ENCODE measurements at places on chromosomes 3 and 15. TPM values are rescaled to one million over a fixed set of nuclear protein-coding genes. Genes with fewer than 3 reads are reported as not detected.

The EAF2 gene
- total RNA-seq = 13.7 TPM

DNA sequence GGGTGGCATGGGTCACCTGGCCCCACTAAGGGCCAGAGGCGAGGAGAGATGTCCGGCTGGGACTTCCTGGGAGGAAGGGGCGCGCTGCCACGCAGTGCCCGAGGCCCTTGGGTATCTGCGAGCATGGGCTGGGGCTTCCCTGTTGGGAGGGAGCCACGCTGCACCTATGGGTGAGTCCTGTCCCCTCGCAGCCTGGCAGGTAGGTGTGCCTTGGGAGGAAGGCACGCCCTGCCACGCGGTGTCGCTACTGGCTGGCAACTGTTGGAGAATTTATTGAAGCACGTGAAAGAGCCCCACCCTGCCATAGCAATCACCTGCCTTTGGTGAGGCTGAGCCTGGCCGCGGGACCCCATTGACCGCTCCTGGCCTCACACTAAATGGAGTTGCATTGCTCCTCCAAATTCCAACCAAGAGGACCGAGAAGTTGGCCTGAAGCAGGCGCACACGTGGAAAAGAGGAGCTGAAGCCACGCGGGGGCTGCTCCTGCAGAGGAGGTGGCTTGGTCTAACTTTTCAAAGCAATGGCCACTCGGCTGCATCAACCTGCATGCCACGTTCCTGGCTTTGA is 134.2 kb downstream of the TJP1 start:
- no peak overlapping the region for H3K27ac ChIP-seq
- H3K4me3 ChIP-seq = no peak overlapping the region
- H3K4me1 ChIP-seq = no peaks in the 10 kb centered on the region
- H3K27me3 ChIP-seq = peaks cover 2% of the 10 kb centered on the region

DNA sequence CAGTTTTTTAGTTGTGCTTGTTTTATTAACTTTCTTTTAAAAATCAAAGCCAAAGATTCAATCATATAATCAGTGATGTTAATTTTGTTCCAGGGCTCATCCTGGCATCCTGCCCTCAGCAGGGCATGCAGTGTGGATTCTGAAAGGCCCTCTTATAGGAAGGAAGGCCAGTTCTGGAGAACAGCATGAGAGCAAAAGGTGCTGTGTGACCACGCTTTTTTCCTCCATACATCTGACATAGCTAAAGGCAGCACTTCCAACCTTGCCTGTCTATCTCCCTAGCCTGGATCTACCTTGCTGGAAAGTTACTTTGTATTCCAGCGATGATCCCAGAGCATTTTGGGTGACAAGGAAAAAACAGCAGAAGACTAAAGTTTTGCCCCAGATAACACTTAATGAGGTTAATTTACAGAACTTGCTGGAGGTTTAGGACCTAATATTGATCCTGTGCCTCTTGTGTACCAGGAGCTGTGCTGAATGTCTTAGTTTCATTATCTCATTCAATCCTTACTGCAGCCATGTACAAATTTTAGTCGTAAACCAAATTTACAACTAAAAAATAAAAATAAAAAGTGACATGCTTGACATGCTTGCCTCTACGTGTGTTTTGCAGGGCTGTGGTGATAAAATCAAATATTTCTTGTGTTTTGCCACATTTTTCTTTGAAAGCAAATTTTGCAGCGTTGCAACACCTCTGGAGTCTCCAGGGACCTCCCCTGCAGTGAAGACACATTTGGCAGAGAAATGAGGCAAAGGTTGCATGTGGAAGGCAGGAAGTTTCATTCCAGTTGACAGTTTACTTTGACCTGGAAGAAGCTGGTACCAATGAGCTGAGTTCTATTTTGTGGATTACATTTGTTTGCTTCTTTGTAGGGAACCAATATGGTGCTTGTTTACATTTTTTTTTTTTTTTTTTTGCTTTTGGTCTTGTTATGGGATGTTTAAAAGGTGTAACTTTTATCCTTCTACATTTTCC is 13.2 kb downstream of the IL1RAP start:
- peaks cover 37% of the 10 kb centered on the region for H3K36me3 ChIP-seq
- peaks cover 8% of the 10 kb centered on the region for H3K4me1 ChIP-seq
- H3K27ac ChIP-seq = no peak overlapping the region
- no peak for DNase-seq

DNA sequence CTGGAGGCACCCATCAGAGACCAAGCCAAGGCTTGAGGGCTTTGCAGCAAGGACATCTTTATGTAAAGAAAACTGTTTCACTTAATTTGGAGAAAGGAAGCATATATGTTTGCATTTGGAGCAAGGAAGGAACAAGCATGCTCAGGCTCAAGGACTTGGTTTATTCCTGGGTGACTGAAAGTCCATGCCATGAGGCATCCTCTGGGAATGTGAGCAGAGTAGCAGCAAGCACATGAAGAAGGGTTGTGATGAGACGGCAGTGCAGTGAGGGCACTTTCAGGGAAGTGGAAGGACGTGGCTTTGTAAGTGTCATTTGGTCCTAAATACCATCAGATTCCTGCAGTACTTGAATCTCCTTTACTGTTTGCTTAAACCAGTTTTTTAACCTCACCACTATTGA is 26.8 kb downstream of the POLG start:
- no peaks in the 10 kb centered on the region for H3K27me3 ChIP-seq
- no peak overlapping the region for H3K27ac ChIP-seq
- DNase-seq = no peak
- peaks cover 72% of the 10 kb centered on the region for H3K36me3 ChIP-seq

The POC1A gene
- 23.2 TPM for total RNA-seq

DNA sequence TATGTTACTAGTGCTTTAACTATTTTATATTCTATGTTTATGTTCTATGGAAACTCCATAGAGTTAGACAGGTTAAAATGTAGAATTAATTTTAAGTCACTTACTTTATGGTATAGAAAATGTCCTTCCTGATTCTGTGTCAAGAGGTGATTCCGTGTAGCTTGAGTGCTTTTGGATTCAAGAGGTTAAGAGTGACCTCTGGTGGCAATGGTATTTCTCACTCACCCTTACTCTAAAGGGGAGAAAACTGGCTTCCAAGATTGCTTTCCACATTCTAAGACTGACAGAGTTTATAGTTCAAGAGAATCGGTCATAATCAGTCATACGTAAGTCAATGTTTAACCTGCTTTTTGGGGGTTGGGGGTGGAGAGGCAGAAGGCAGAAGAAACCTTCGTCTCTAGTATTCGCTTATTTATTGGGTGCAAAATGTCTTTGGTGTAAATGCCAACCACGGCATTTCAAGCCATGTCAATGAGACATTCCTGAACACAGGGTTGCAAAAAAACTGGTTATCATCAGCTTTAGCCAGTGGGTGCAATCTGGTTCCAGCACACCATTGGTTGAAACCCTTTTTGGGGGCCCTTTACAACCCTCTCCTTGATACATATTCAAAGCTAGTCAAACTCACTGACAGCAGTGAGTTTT is 92.0 kb upstream of the VGLL3 start:
- no peak overlapping the region for H3K27ac ChIP-seq
- H3K4me3 ChIP-seq = no peak overlapping the region
- H3K36me3 ChIP-seq = no peaks in the 10 kb centered on the region
- H3K4me1 ChIP-seq = peaks cover 9% of the 10 kb centered on the region
- no peaks in the 10 kb centered on the region for H3K27me3 ChIP-seq

The ACSBG1 gene
- total RNA-seq = not detected

The SIAH2 gene
- 133 TPM for total RNA-seq

All from activated CD4-positive, alpha-beta T cell treated with anti-CD3 and anti-CD28 coated beads, Interleukin-2, amount 10 ng/mL, durations not matched to agents 24 days and 14 days (primary cell).